ENCODE measurements at places on chromosomes 1 and 21.
A peak's percentile ranks its signal among the peaks of the same experiment; 100 is the strongest.

- no peak for DNase-seq
These were observed 161.5 kb downstream of the HLX start for GRCh38 chr1:221040691-221041285.

DNA sequence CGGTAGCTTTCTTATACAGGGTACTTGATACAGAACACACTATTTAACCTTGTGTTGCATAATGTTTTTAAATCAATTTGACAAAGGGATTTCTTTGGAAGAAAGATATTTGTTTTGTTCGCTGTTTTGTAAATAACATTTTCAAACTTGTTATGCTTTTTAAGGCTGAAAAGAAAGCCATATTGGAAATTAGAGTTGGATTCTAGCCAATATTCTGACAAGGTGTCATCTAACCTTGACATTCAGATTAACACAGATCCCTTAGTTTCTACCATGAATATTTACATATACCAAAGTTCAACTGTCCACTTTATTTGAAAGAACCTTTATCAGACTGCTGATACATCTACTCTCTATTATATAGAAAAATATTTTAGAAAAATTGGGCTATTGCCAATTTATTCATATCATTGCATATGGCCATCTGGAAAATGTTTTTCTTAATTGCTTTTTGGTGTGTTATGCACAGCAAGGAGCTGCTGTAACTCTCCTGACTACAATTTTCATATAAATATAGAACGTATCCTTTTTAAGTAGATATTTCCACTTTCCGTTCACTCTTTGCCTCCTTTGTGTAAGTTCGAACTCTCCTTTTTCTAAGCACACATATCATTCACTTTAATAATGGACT lies 206.3 kb downstream of the NCAM2 start:
- DNase-seq = no peak

DNA sequence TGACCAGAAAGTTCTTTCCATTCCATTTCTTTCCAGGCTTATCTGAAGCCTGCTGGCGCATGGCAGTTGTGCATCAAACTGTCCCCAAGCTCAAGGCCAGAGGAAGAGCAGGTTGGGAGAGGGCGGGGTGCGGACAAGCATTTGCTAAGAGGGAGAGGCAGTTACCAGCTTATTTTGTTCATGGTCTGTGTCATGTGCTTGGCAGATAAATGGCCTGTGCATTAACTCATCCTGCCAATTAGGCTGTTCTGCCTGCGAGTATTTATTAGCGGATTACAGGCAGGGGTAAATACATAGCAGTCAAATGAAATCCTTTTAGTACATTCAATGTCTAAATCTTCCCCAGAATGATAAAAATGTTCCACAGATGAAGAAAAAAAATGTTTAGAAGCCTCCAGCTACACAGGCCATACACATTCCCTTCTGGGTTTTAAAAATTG lies 48.9 kb upstream of the B3GALNT2 start:
- DNase-seq = no peak

DNA sequence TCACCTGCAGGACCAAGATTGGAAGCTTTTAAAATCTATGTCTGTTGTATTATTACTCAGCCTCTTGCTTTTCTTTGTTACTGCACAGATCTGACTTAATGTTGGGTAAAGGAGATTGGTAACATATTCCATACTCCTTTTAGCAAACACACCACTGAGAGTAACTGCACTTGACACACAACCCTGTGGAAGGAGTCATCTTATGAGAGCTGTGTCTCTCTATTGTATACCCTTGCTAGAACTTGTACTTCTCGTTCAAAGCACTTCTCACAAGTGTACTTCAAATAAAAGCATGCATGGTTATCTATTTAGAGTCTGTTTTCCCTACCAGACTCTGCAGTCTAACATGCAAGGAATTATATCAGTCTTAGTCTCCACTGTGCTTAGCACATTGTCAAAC lies 813.4 kb downstream of the ADGRL2 start:
- DNase-seq = no peak

DNA sequence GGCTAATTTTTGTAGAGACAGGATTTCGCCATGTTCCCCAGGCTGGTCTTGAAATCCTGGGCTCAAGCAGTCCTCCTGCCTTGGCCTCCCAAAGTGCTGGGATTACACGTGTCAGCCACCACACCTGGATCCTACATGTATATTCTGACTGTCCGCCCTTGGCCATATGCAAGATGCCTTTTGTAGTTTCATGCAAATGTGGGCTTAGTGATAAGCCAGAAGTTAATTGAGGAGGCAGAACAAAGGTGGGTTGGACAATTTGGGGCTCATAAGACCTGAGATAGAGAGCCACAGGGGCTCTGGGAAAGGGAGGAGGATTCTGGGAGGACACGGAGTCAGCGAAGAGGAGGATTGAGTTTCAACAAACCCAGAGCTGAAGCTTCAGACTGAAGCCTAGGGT lies 24.9 kb downstream of the ALPL start:
- no peak for DNase-seq

GRCh38 chr21:42337830-42338728 lies 12.7 kb downstream of the TFF2 start:
- peak; percentile 85 for DNase-seq

DNA sequence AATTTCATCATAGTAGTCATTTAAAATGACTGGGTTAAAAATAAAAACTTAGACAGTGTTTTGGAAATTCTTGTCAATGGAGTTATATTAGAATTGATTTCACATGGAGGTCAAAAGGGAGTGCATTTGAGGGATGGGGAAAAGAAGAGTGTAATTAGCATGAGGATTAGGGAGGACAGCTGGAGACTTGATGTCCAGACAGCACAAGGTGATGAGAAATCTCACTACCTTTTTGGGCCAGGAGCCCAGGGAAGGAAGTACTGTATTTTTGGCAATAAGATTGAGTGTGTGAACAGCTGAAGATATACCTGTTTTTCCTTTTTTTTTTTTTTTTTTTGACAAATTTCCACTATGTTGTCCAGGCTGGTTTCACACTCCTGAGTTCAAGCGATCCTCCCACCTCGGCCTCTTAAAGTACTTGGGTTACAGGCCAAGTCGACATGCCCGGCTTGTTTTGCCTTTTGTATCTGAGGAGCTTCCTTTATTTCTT lies 163.6 kb downstream of the PAPPA2 start:
- no peak for DNase-seq

DNA sequence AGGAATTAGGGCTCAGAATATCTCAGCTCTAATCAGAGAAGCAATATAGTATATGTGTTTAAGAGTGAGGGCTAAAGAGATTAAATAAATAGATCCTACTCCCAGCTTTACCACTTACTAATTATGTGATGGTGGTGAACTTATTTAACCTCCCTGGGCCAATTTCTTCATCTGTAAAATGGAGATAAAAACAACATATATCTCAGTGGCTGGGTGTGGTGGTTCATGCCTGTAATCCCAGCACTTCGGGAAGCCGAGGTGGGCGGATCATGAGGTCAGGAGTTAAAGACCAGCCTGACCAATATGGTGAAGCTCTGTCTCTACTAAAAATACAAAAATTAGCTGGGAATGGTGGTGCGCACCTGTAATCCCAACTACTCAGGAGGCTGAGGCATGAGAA lies 135.2 kb downstream of the SLC44A5 start:
- no peak for DNase-seq

- DNase-seq = no peak
These were observed 316.9 kb upstream of the ADGRL4 start for GRCh38 chr1:79323239-79324025.

- peak; percentile 24 for DNase-seq
These were observed 13.5 kb downstream of the RAB3B start for GRCh38 chr1:51976846-51977602.

- DNase-seq = no peak
These were observed 713.0 kb downstream of the BRINP3 start for GRCh38 chr1:189764391-189765320.

- no peak for DNase-seq
These were observed 145.8 kb upstream of the WNT4 start for GRCh38 chr1:22288593-22289241.

DNA sequence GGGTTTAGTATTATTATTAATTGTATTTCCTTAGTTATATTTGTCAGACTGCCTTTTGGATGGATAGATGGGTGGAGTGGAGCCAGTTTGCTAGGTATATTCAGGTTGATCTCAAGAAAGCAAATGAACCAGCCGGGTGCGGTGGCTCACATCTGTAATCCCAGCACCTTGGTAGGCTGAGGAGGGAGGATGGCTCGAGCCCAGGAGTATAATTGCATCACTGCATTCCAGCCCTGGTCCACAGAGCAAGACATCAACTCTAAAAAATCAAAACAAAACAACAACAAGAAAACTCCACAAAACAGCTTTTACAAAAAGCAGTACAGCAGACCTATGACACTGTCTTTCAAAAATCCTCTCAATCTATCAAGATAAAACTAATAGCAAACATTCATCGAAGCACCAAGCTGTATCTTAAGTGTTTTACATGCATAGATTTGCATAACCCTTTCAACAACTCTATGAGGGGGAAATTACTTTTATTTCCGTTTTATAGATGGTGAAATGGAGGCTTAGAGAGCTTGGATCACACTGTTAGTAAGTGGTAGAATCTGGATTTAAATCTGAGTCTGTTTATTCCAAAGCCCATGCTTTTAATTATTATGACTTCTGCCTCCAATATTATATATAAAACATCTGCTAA lies 25.5 kb downstream of the KMO start:
- no peak for DNase-seq

DNA sequence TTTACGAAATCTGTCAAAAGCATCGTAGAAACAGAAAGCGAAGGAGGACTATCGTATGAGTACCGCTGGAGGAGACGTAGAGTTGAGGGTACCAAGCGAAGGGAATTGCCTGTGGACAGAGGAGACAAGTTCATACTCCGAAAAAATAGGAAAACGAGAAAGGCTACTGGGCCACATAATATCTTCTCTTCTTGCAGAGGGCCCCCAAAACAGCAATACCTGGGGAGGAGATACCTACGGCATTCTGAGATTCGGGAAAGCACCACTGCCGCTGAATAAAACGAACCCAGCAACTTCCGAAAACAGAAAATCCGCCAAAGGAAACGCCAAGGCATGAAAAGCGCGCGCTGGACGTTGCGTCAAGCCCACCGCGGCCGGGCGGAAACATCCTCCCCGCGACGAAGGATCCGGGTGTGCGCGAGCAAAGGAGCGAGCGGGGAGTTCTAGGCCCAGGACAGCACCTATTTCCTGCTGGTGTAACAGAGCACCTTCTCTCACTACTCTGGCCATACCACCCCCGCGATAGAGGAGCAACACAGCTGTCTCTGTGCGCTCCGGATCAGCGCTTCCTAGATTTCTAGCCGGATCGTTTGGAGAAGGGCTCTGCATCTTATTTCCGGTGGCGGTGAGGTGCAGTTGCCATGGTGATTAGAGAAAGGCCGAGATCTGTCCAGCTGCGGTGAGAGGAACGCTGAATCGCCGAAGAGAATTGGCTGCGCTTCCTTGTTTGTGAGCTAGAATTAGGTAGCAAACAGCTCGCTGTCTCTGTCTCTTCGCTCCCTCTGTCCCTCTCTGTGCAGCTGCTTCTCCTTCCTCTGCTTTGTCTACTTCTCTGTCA lies at the start of the genes EFCAB7 and ITGB3BP:
EFCAB7 (plus strand) TSS at position 635 of the 838 bp plus-strand sequence. CDS start 2,048 bp downstream, outside the sequence.
ITGB3BP (minus strand) TSS at position 335 of the 838 bp plus-strand sequence; CDS start at position 243, 92 bp downstream.
- peak; percentile 93 for DNase-seq

GRCh38 chr1:161727256-161727924 lies 6.0 kb downstream of the FCRLB start:
- DNase-seq = no peak

DNA sequence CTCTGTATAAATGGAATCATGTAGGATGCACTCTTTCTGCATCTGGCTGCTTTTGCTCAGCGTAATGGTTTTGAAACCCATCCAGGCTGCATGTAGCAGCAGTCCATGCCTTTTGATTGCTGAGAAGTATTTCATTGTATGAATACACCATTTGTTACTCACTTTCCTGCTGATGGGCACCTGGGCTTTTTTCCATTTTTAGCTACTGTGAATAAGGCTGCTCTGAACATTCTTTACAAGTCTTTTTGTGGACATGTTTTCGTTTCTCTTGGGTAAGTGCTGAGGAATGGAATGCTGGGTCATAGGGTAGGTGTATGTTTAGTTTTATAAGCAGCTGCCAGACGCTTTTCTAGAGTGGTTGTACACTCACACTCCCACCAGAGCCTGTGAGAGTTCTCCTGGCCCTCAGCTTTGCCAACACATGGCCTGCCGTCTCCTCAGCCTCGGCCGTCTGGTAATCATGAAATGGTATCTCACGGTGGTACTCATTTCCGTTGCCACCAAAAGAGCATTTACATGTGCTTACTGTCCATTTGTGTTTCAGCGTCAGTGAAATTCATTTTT lies 22.7 kb downstream of the SLX9 start:
- no peak for DNase-seq
